ENCODE measurements at places on chromosomes 2 and 18.
A peak's percentile ranks its signal among the peaks of the same experiment; 100 is the strongest.

DNA sequence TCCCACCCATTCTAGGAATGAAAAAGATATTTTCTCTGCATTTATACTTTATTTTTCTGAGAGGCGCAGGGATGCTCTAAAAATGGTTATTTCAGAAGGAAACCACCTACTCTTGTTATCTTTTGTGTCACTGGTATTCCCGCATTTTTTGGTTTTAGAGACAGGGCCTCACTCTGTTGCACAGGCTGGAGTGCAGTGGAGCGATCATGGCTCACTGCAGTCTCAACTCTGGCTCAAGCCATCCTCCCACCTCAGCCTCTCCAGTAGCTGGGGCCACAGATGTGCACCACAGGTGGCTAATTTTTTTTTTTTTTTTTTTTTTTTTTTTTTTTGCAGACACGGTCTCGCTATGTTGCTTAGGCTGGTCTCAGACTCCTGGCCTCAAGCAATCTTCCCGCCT lies 135.9 kb downstream of the NCK2 start:
- no peak for DNase-seq

DNA sequence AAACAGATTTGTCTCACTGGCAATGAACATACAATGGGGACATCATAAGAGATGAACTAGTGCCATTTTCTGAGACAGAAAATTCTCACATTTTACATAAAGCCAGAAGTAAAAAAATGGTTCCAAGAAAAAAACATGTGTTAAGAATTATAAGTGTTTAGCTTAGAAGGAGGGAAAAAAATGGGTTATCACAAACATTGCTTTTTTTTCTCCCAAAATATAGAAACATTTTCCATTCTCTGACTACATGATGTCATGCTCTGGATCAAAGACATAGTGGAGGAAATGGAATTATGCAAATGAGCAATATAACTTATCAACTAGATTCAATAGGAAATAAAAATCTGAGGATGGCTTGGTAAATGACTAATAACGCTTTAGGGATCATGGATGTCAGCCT lies 49.8 kb downstream of the SPATS2L start:
- no peak for DNase-seq

GRCh38 chr18:58580623-58581022 lies 48.3 kb downstream of the ALPK2 start:
- DNase-seq: no peak

DNA sequence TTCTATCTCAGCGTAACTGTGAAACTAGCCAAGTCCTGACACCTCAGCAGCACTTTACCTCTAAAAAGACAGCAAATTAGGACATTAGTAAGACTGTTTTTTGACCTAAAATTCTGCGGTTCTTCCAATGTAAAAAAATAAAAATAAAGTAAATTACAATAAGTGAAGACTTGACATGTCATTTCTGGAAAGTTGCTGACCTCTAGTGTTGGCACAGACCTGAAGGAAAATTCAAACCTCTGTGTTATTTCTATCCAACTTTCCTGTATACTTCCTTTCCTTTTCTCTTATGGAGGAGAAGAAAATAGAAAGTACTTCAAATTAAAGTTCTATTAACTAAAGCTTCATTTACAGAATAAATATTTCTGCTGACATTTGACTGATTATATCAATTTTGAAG lies 110.6 kb downstream of the TMEM182 start:
- DNase-seq: no peak

DNA sequence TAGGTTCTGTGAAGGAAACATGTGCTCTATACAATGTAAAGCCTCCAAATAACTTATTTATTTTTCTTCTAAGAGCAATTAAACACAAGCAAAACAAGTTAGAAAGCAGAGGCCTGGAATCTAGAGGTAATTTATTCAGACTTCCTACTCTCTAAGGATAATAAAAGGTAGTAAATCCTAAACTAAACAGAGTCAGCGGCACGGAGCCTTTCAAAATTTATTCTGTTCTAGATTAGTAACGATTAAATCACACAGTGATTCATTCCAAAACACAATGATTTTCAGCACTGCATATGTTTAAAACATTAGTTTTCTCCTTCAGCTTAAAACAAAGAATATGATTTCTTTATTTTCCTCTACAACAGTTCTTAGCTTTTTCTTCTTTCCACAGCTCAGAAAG lies 160.9 kb downstream of the FBXO15 start:
- no peak for DNase-seq

DNA sequence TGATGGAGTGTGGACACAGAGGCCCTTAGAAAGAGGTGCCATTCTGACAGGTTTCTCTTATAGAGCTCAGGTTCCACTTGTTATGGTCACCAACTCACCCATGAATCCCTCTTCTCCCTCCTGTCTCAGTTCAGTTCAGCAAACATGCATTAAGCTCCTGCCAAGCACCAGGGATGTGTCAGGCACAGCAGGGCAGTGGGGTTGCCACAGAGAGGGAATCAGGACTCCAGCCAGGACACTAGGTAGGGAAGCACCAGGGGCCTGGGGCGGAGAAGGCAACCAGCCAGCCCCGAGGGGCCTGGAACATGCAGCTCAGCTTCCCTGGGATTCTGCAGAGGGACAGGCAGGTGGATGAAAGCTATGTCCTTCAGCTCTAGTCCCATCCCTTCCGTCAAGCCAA lies 44.6 kb downstream of the TOGARAM2 start:
- no peak for DNase-seq

DNA sequence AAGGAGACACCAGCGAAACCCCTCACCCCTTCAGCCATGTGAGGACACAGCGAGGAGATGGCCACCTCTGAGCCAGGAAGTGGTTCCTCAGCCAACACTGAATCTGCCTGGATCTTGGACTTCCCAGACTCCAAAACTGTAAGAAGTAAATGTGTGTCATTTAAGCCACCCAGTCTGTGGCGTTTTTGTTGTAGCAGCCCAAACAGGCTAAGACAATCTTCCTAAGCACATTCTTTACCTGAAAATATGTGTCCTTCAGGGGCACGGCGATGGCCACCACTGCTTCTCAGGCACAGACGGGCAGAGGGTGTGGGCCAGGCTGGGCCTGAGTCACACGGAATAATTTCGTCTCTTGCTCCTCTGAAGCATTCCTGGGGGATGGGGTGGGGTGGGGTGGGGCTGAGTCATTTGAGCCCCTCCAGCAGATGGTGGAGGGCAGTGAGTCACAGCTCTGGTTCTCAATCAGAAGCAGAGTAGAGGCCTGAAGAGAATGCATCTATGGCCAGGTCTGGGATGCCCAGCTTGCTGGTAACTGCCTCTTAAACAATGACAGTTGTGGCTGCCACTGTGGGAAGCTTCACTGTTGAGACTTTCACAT lies 142.4 kb downstream of the CAPN13 start:
- DNase-seq: peak; percentile 83

GRCh38 chr2:64469261-64469660 lies 15.3 kb downstream of the LGALSL start:
- no peak for DNase-seq

- DNase-seq: no peak
Observed at GRCh38 chr2:98027538-98027937, 31.8 kb upstream of the TMEM131 start.

- peak; percentile 61 for DNase-seq
Observed at GRCh38 chr2:229408356-229408755, 137.3 kb upstream of the PID1 start.

- DNase-seq: peak; percentile 73
Observed at GRCh38 chr18:61322265-61322873, 10.9 kb upstream of the CDH20 start.

DNA sequence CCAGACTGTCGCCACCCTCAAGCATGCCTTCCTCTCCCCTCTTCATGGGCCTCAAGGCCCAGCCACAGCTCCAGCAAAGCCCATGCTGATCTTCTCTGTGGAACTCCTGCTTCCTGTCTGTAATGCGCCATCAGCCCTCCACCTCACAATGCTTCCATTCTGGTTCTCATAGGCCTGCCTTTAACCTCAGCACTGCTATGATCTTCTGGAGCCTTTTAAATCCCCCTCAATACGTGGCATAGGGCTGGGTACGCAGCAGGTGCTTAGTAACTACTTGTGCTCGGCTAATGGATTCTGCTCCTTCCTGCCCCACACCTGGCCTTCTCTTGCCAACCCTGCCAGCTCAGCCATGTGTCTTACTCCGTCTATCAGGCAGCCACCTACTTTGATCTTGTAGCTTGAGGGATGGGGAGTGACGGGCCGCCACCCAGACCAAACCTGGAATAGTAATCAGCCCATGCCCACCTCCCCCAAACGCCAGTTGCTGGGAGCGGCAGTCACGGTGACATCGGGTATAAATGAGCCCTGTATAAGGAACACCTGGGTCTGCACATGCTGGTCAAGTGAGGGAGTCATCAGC lies 106.7 kb upstream of the MCFD2 start:
- DNase-seq: peak; percentile 60

DNA sequence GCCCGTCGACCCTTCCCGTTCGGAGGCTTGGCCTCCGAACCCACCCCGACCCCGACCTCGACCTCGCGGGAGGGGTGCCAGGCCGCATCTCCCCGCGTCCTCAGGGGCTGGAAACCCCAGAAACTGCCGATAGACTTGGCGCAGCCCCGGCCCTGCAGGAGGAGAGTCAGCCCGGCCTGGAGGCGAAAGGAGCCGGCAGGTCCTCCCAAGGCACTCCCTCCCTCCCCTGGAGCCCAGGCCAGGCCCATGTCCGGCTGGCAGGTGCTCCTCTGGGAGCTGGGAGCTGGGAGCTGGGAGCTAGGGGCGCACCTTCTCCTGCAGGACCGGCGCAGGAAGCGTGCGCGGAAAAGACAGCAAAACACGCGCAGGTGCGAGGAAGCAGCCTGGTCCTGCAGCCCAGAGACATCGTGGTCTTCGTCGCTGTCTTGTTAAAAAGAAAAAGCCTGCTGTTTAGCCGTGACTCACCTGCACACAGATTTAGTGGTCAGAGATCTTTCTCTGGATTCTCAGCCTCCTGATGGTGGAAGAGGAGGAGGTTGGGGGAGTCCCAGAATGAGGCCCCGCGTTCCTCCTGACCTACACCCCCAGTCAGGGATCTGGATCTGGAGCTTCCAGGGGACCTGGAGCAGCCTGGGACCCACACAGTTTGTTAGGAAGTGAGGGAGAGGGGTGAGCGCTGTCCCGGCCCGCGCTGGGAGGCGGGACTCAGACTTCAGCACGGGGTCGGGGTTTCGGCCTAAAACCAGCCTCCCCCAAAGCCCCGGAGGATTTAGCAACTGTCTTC lies 660 bp upstream of the MBP start:
- DNase-seq: peak; percentile 66

DNA sequence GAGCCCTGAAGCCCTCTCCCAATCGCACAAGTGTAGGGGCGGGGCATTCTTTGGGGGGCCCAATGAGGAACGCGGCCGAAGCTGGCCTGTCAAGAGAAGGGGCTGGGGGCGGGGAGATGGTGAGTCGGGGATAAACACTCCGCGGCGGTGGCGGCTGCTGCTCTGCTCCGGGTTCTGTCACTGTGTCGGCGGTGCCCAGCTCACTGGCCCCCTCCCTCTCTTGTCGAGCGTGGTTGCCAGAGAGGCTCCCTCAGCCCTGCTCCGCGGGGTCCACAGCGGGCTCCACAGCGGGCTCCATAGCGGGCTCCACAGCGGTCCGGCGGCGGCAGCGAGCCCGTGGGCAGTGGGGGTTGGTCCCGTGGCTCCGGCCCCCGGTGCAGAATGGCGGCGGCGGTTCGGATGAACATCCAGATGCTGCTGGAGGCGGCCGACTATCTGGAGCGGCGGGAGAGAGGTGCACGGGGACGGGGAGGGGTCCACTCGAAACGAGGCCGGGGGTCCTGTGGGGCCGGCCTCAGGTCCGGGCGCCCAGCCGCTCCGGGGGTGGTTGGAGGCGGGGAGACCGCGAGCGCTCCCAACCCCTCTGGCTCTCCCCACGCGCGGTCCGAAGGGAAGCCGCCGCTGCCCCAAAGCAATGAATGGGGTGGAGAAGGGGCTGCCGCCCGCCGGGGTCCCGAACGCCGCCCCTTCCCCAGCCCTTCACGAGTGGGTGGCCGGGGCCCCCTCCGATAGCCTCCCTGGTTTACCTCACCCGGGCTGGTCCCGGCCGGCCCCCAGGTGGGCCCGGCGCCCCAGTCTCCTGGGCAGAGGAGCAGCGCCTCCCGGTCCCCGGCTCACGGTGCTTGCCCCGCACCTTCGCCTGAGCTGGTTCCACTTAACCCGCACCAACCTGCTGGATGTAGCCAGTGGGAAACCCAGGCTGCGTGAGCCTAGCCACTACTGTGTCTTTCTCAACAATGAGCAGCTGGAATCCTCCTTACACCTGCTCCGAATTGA lies at the start of gene MXD1:
Gene MXD1, plus strand, starts transcription at position 160 of the 996 bp plus-strand sequence. Its CDS starts 222 bp downstream, at position 382.
- DNase-seq: peak; percentile 66

DNA sequence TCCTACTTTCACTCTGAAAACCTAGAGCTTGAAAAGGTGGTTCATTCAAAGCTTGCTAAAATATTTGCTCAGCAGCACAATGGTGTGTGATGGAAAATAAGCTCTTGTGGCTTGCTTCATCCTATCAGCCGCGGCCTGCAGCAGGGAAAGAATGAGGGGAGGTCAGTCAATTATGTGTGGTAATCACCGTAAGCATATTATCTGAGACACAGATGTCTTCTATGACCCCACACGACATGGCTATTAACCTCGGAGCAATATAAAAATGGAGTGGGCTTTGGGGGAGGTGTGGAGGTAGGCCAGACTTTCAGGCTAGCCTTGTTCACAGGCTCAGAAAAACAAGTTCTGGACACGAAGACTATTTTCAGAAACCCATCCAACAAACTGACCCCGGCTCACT lies 98.4 kb upstream of the SIX3 start:
- DNase-seq: no peak

DNA sequence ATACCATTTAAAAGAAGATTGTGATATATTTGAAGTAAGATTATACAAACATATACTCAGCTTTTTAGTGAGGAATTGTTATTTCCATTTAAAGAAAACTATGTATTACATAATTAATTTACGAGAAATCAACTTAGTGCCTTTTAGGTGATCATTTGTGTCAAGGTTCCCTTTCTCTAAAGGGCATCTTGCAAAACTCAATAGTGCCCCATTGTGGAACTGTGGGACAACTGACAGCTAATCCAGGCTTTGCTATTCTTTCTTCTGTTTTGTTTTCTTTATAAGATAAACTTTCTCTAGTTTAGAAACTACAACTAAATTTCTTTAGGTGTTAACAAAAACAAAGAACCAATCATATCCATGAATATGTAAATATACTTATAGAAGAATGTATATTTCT lies 24.3 kb upstream of the VIT start:
- no peak for DNase-seq

GRCh38 chr18:65235966-65236624 lies 514.7 kb upstream of the CDH7 start:
- no peak for DNase-seq

GRCh38 chr2:109475531-109476210 lies 138.1 kb downstream of the SEPTIN10 start:
- no peak for DNase-seq

DNA sequence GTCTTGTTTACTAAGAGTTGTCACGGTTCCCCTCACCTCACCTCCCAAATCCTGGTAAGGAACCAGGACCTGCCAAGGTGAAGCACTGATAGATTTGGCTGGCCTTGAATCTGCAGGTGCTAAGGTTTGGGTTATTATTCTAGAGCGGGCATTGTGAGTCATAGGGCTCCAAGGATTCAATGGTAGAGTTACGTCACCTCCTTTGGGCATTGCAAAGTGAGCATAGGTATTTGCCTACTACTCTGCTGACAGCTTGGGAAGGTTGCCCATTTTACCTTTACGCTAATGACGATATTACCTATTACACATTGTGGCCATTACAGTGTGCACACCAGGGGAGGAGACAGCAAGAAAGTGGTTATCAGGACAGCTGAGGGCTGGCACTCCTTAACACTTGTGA lies 59.3 kb downstream of the SETBP1 start:
- no peak for DNase-seq

GRCh38 chr2:84889332-84889731 lies 8.4 kb upstream of the TRABD2A start:
- DNase-seq: no peak
